Activated naive CD4-positive, alpha-beta T cell treated with Interleukin-2 at 50 U/mL for 16 hours (primary cell): ENCODE measurements at places on chromosomes 11 and 22.

- DNase-seq = no peak
These were observed 35.4 kb upstream of the PDE2A start for GRCh38 chr11:72709478-72710238.

DNA sequence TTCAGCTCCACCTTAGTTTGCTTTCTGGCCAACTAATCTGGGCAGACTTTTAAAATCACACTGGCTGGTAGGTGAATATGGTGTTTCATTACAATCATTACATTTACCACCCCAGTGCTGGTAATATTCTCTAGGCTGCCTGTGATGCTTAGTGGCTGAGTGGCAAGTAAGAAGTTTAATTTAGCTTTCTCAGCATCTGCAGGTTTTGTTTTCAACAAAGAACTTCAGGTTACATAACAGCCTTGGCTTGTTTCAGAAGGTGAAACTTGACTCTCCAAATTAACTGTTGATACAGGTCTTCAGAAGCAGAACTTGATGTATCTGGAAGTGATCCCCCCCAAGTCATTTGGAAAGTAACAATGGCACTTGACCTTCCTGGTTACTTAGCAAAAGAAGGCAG lies 423.3 kb upstream of the CCDC90B start:
- DNase-seq = no peak

GRCh38 chr22:36734171-36735058 lies 30.9 kb upstream of the CACNG2 start:
- no peak for DNase-seq

- DNase-seq = no peak
These were observed 44.7 kb upstream of the ZBTB44 start for GRCh38 chr11:130359419-130359818.

- no peak for DNase-seq
These were observed 5.9 kb downstream of the SYVN1 start for GRCh38 chr11:65128182-65129145.

- no peak for DNase-seq
These were observed 227.2 kb downstream of the FAM76B start for GRCh38 chr11:95562196-95562921.

DNA sequence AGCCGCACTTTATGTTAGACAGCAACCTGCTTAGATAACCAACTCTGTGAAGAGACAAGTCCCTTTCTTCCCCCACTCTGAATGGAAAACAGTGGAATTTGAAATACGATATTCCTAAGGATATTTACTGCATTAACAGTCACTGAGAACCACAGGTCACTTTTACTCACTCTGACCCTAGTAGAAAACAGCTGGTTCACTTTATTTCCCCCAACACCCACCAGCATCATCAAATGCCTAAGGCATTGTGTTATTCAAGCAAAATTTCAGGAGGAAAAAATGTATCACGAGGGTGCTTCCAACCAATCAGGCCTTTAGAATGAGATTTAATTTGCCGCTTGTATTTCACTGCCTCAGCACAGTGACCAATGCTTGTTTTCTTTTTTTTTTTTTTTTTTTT lies 1134.1 kb upstream of the CCDC90B start:
- no peak for DNase-seq

- no peak for DNase-seq
These were observed 183.1 kb upstream of the POU2AF2 start for GRCh38 chr11:111062420-111062819.

- DNase-seq = peak; percentile 24
These were observed 26.7 kb downstream of the UPB1 start for GRCh38 chr22:24521791-24522245.

GRCh38 chr11:31375879-31376278 lies 6.2 kb downstream of the DNAJC24 start:
- DNase-seq = no peak

DNA sequence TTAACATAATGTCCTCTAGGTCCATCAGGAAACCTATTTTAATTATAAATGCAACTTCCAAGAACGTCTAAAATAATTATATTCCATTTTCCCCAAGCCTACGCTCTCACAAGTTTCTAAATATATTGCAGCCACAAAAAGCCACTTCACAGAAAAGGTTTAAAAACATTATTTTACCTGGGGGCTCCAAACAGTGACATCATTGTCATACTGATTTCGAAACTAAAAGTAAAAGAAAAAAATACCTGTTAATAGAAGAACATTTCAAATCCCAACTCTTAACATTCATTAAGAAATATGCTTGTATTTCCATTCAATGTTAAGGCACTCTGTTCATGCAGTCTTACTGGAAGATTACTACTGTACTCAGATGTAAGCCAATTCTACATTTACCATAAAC lies 1.4 kb downstream of the PSMA1 start:
- DNase-seq = no peak

DNA sequence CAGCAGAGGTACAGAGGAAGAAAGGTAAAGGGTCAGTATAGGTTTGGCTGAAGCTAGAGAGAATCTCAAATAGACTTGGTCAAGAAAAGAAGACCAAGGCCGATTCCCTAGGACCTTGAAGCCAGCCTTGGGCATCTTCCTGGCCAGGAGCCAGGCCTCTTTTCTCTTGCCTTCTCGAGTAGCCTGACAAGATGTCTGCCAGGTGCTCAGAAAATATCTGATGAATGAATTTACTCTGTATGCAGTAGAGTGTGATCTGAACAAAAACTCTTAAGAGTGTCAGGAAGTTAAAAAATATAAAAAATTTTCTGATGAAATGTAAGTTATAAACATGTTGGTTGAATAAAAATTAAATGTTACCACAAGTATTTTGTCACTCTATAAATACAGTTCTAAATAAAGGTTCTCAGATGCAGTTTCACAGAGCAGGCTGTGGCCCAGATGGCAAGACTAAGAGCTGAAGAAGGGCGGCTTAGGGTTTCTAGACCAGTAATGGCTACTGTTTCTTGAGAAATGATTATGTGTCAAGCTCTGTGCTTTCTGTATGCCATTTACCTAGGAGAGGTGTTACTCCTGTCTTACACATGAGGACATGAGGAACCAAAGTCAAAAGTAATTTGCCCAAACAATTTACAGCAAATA lies 98.1 kb downstream of the ATXN10 start:
- no peak for DNase-seq

DNA sequence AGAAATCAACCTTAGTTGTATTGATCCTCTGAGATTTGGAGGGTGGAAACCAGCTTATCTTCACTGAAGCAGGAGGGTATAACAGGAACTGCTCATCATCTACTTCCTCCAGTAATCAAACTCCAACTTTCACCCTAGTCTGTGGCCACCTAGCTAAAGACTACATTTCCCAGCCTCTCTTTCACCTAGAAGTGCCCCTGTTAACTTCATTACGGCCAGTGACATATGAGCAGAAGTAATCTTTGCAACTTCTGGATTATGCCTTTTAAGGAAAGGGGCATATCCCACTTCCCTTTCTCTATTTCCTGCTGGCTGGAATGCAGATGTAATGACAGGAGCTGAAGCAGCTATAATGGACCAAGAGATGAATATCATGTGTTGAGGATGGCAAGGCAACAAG lies 7.6 kb upstream of the VPS37C start:
- no peak for DNase-seq
